Thoracic aorta (tissue), 2 donors: ENCODE measurements at places on chromosomes 3 and 15. TPM values are rescaled to one million over a fixed set of nuclear protein-coding genes. Genes with fewer than 3 reads are reported as not detected.
A peak's percentile ranks its signal among the peaks of the same experiment; 100 is the strongest.

GRCh38 chr15:36844534-36844998, 255.8 kb downstream of the MEIS2 start:
- DNase-seq = no peak

The CRYGS gene
- total RNA-seq = 3.7 TPM

GRCh38 chr3:122977746-122978466, 49.7 kb downstream of the SEMA5B start:
- peak; percentile 47 for DNase-seq

- no peak for DNase-seq
Measured at GRCh38 chr15:69939513-69940440, 157.9 kb downstream of the TLE3 start.

- no peak for DNase-seq
Measured at GRCh38 chr3:46440531-46441294, 24.0 kb downstream of the LTF start.
